ENCODE measurements at places on chromosomes 6 and 20.
A peak's percentile ranks its signal among the peaks of the same experiment; 100 is the strongest.

- DNase-seq, result peak; percentile 41
Observed at GRCh38 chr6:30678964-30679726, 6.3 kb upstream of the DHX16 start.

- DNase-seq, result no peak
Observed at GRCh38 chr6:32116674-32117073, 7.5 kb upstream of the TNXB start.

- no peak for DNase-seq
Observed at GRCh38 chr6:109102762-109103161, 7.5 kb downstream of the CEP57L1 start.

- no peak for DNase-seq
Observed at GRCh38 chr6:47420394-47421371, 56.9 kb upstream of the CD2AP start.

GRCh38 chr20:62929051-62929538 lies 2.8 kb upstream of the DIDO1 start:
- DNase-seq, result no peak

DNA sequence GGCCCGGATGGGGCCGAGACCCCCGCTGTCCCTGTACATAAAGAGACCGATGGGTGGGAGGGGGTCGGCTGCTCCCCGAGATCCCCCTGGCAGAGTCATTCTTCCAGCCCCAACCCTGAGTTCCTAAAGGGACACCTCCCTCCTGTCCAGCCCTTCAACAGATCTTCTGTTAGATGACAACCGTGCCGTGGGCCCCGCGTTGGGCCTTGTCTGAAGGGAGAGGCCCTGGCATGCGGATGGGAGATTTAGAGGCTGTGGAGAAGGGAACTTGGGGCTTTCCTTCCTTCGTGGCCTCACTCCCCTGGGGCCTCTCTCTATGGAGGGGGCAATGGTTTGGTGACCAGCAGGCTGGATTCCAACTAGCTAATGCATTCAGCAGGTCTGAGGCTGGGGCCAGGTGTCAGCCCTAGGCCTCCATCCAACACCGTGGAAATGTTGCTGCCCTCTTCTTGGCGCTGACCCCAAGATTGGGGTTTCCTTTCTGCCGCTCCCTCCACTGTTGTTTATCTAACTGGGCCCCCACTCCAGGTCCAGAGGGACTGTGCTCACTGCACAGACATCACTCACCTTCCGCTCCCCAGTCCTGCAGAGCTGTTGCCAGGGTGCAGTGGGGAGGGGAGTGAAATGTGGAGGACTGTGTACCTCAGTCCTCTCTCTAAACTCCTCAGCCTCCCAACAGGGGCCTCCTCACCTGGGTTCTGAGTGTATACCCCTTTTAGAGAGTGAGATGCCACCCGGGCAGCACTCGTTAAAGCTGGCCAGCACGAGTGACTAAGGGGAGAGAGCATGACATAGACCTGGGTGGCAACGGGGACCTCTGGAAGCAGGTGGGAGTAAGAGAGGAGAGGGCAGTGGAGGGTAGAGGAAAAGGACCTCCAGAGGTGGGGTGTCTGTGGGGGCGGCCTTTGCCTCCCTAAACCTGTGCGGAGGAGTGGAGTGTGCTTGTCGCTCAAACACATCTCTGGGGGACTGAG lies 6.7 kb downstream of the TMEM151B start:
- no peak for DNase-seq

DNA sequence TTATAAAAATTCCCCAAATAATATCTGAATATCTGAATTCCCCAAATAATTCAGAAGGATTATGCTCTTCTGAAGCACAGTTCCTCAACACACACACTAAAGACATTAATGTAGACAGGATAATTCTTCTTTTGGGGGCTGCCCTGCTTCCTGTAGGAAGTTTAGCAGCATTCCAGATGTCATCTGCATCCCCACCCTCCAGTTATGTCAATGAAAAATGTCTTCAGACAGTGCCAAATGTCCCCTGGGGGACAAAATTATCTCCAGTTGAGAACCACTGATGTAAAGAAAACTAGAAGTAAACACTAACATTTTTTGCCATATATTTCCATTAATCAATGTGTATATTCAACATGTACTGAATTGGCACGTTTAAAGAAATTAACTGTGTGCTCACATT lies 25.9 kb upstream of the NAA20 start:
- no peak for DNase-seq

DNA sequence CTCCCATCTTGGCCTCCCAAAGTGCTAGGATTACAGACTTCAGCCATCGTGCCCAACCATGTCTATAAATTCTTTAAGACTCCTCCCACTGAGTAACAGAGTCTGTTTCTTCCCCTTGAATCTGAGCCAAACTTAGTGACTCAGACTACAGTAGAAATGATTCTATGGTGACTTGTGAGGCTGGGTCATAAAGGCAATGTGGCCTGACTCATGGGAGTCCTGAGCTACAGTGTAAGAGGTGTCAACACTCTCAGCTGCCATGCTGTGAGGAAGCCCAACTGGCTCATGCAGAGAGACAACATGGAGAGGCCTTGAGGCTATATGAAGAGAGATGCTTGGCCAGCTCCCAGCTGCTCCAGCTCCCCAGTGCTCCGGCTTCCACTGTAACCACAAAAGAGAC lies 5.2 kb upstream of the NRSN2 start:
- DNase-seq, result no peak

DNA sequence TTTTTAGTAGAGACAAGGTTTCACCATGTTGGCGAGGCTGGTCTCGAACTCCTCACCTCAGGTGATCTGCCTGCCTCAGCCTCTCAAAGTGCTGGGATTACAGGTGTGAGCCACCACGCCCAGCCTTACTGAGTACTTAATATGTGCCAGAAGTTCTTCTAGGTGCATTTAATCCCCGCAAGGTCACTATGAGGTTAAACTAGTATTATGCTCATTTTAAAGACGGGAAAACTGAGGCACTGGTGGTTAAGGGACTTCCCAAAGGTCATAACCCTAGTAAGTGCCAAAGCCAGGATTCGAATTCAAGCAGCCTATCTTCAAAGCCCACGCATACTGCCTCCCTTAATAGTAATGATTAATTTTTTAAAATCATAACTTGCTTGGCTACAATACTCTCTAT lies 674 bp upstream of the CCM2L start:
- no peak for DNase-seq

DNA sequence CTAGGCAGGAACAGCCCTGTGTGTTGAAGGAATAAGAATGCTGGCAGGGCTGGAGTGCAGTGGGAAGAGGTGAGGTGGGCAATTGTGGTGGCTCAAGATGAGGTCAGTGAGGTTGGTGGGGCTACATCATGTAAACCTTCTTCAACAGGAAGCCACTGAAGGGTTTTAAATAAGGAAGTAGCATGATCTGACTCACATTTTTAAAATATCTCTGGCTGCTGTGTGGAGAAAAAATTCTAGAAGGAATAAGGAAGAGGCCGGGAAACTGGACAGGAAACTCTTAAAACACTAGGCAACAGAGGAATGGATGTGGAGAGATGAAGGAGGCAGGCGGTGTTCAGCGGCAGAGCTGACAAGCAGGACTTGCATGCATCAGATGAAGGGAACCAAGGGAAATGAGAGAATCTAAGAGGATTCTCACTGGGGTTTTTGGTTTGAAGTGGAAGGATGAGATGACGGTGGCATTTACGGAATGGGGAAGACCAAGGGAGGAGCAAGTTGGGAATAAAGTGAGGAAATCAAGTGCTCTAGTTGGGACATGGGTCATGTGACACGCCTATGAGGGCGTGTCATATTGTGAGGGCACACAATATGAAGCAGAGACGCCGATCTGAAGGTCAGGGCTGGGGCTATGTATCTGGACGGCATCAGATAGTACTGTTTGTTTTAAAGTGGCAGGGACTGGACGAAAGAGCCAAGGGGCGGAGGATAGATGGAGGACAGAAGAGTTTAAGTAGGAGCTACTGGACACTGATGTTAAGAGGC lies 18.2 kb downstream of the TMEM242 start:
- DNase-seq, result no peak

DNA sequence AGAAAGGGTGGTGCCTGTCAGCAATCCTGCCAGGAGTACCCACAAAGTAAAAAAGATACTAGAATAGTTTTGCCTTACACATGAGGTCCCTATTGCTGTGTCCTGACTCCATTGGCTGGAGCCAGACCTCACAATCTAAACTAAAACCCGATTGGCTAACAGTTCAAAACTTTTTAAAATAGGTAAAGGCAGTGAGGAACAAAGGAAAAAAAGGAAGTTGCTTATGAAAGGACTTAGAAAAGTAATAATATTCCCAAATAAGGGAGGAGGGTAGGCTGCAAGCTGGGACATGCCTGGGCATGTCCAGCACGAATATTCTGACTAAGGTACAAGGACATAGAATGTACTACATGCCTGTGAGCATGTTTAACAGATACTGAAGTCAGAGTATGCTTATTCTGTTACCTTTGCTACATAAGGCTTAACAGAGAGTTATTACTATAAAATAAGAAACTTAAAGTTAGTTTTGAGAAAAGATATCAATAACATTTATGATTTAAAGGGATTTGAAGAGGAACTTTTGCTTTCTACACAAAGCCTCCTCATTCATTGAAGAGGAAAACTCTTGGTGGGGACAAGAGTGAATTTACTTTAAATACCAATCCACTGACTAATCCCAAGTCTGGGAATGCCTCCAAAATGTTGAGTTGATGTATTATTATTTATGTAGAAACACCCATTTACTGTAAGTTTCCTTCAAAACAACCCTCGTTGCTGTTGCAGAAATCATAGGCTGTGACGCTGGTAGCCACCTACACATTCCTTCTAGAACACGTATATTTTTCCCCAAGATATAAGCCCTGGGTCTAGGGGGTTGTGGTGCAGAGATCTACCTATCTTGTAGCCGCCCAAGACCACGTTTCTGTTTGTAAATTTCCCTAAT lies 8.2 kb upstream of the MTHFD1L start:
- DNase-seq, result no peak

DNA sequence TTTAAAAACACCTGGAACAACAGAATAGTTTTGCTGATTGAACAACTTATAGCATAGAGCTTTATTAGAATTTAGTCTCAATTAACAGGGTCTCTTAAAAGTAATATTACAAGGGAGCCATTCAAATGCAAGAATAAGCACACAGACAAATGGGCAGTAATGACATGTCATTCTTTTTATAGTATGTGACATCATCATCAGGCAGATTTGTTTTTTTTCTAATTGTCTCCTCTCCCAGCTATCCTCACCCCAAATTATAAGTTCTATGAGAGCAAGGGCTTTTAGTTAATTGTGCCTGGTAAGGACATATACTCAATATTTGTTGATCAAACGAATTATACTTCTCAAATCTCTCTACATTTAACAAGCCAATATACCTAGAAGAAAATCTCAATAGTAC lies 11.0 kb downstream of the PGM3 start:
- DNase-seq, result no peak
